ENCODE measurements at places on chromosomes 4 and X.
A peak's percentile ranks its signal among the peaks of the same experiment; 100 is the strongest.

GRCh38 chr4:93658443-93658842 is 170.1 kb upstream of the ATOH1 start:
- no peak for DNase-seq

- no peak for DNase-seq
Measured at GRCh38 chrX:1485033-1485432, 32.3 kb upstream of the ASMTL start.

- DNase-seq, result no peak
Measured at GRCh38 chr4:36173905-36174304, 70.4 kb downstream of the ARAP2 start.

DNA sequence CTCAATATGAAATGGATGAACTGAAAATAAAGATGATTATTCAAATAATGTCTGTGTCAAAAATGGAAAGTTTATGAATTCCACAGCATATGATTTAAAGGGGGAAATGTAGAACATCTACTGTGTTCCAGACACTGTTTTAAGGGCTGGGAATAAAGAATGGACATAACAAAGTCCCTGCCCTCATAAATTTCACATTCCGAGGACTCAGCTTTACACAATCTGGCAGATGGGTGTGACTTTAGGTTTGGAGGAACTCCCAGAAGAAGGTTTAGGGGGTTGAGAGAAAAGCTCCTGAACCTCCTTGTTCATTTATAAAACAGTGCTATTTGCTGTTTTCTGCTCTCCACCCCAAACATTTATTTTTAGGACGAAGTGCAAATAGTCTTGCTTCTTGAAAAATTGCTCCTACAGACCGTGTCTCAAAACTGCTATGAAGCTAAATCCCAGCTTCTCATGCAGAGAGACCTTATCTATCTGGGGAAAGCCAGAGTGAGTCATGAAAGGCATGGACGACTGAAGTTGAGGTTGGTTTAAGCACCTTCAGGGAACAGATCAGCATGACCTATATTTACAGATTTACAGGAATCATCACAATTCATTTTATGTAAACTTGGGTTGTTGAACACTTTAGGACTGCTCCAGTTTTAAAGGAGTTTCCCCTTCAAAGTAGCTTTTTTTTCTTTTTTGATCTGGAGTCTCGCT is 184.3 kb downstream of the HS6ST2 start:
- no peak for DNase-seq

- no peak for DNase-seq
Measured at GRCh38 chr4:161359491-161359890, 804.3 kb downstream of the FSTL5 start.

GRCh38 chr4:25552580-25553271 is 102.9 kb upstream of the SLC34A2 start:
- DNase-seq, result peak; percentile 35

DNA sequence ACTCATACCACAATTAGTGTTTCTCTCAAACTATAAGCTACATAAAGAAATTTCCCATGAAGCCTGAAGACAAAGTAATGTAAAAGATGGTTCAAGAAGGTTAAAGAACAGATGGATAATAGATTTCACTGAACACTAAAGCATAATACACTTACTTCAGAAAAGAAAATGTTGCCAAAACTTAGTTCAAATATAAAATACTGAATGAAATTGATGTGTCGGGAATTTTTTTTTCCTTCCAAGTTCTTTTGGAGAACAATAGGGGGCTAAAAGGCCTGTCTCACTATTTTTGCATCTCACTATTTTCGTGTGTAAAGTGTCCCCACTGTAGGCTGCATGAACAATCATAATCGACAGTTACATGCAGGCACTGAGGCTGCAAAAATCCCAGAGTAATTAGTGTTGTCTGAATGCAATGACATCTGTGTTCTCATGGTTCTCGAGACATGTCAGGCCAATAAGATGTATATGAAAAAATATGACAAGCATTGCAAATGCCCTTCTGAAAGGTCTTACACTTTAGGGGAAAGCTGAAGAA is 11.9 kb upstream of the MAB21L2 start:
- DNase-seq, result no peak

All from pons (tissue), 1 donor.